ENCODE measurements at places on chromosomes 1 and 21.

DNA sequence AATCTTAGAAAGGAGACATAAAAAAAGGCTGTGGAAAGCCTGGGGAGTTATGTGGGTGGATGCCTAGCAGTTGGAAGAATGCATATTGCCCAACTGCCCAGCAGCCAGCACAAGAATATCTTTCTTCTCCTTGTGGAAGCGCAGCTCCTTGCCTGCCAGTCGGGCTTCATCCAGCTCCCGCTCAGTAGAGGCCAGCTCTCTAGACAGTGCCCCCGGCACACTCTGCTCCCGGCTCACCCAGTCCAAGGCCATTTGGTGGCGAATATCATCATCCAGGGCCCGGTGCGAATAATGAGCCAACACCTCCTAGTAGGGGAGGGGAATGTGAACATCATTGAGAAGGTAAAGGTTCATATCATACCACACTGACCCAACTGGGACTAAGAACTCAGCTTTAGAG lies 9.0 kb upstream of the RBM8A start:
- DNase-seq: no peak

GRCh38 chr1:93824834-93825233 lies 54.2 kb downstream of the DNTTIP2 start:
- no peak for DNase-seq

- no peak for DNase-seq
These were observed 53.1 kb downstream of the VANGL2 start for GRCh38 chr1:160453443-160453842.

GRCh38 chr1:145855426-145855948 lies 3.4 kb downstream of the PIAS3 start:
- no peak for DNase-seq

DNA sequence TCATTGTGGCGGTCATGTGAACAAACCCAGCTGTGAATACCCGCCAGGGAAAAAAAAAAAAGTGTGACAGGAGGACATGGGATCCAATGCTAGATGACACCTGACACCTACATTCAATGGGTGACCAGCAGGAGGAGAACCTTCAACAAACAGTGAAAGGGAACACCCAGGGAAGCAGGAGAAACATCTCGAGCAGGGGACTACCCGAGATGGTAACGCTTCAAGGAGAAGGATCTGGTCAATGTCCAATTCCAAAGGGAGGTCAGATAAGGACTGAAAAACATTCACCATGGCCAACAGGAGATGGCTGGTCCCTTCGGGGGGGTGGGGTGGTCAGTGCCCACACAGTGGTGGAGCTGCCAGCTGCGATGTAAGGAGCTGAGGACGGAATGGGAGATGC lies 46.3 kb downstream of the PTPN14 start:
- DNase-seq: peak; percentile 52

GRCh38 chr1:83086346-83086745 lies 912.6 kb downstream of the TTLL7 start:
- DNase-seq: no peak

DNA sequence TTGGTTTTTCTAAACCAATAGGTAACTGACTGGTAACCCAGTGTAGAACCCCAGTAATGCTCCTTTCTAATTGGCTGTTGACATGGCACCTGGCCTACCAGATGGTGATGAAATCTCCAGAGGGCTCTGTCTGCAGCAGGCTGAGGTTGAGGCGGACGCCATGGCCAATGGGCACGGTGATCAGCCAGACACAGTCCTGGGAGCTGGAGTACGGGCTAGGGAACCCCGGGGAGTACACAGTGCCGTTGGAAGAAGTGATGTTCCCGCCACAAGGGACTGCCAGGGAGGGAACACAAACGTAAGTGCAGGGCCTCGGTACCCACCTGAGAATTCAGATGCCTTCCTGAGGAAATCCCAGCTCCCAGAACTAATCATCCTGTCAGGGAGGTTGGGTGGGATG lies 129.8 kb downstream of the ZSCAN20 start:
- DNase-seq: no peak

- DNase-seq: no peak
These were observed 111.2 kb upstream of the JUN start for GRCh38 chr1:58895082-58895481.

- DNase-seq: no peak
These were observed 18.4 kb upstream of the CD101 start for GRCh38 chr1:116983112-116983511.

- no peak for DNase-seq
These were observed 49.2 kb upstream of the TEKT2 start for GRCh38 chr1:36034692-36035091.

DNA sequence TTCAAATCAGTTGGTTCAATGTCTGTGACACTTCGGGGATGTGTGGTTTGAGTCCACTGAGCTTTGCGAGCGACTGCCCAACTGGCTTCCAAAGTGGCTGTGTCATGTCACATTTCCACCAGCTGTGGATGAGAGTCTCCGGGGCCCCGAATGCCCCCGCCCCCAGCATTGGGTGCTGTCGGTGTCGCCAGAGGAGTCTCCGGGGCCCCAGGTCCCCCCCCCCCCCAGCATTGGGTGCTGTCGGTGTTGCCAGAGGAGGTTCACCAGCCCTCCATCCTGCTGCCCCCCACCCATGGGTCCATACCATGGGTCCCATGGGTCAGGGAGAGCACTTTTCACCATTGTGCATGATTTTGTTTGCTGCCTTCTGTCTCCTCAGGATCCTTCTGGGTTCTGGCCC lies 9.0 kb upstream of the SMYD3 start:
- DNase-seq: no peak

GRCh38 chr1:178725466-178726086 lies 532 bp downstream of the RALGPS2 start:
- DNase-seq: peak; percentile 48

GRCh38 chr1:27724961-27725373 lies 794 bp upstream of the FAM76A start:
- no peak for DNase-seq

DNA sequence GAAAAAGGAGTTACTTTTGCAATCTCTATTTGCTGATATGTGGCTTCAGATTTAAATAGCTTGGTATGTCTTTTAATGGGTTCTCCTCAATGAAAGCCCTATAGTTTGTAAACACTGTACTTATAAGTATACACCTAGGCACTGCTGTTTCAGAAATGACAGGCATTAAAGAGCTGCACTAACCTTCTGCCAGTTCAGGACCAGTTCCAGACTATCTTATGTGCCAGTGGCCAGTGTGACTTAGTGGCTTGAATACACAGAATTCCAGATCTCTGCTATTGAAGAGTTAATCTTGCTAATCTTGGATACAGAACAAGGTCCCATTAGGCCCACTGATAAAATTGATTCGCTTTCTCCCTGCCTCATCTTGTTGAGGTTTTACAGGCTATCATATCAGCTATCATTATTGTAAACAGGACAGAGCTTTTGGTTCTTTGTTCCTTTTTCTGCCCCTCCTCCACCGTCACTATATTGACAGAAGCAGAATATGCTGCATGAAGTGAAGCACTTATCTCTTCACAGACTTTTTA lies 337.5 kb downstream of the LRRIQ3 start:
- no peak for DNase-seq

DNA sequence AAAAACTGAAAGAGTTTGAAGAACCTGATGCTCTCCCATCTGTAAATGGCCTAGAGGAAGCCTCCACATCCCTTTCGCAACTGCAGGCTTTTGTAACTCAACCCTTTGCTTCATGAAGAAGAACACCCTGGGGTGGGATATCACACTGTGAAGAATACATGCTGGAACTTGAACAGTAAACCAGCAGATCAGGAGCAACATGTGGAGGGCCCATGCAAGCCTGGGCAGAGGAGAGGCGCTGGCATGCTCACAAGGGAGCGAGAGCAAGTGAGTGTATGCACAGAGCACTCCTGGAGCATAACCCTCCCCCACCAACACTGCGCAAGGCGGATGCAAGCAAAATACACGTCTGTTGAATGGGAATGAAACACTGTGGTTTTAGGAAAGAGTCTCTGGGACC lies 24.6 kb upstream of the SPAG17 start:
- DNase-seq: no peak

- peak; percentile 55 for DNase-seq
These were observed 63.2 kb downstream of the CD247 start for GRCh38 chr1:167454894-167455785.

- DNase-seq: peak; percentile 84
These were observed 1.8 kb downstream of the AGPAT3 start for GRCh38 chr21:43866659-43867331.

- peak; percentile 64 for DNase-seq
These were observed 23.5 kb downstream of the GLIS1 start for GRCh38 chr1:53715478-53715877.

- DNase-seq: no peak
These were observed 60.5 kb downstream of the TESK2 start for GRCh38 chr1:45430490-45430889.

- no peak for DNase-seq
These were observed 17.5 kb upstream of the CLDN8 start for GRCh38 chr21:30233228-30234020.

DNA sequence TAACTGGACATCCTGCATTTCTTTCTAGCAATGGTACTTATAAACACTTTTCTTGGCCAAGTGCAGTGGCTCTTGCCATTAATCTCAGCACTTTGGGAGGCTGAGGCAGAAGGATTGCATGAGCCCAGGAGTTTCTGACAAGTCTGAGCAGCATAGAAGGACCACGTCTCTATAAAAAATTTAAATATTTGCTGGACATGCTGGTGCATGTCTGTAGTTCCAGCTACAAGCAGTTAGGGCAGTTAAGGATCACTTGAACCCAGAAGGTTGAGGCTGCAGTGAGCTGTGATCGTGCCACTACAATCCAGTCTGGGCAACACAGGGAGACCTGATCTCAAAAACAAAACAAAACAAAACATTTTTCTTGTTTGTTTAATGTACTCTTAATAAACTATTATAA lies 434.0 kb downstream of the PLA2G4A start:
- DNase-seq: no peak

DNA sequence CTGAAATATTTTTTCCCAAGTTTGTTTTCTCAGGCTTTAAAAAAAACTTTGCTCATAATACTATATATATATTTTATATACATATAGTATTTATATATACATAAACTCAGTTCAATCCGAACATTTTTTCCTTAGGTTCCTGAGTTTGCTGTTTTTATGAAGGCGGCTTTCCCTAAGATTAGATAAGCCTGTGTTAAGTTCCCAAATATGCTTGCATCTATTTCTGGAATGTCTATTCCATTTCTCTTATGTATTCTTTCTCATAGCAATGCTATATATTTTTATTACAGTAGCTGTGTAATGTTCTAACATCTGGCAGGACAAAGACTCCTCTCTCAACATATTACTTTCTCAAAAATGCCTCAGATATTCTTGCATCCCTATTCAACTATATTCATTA lies 45.9 kb downstream of the ADSS2 start:
- DNase-seq: no peak

GRCh38 chr1:236117710-236118109 lies 24.6 kb upstream of the GPR137B start:
- no peak for DNase-seq

GRCh38 chr21:26098772-26099397 lies 71.7 kb downstream of the APP start:
- DNase-seq: no peak

- peak; percentile 89 for DNase-seq
These were observed 987 bp upstream of the CDCP2 start for GRCh38 chr1:54153535-54154439.

GRCh38 chr1:151147665-151148064 lies 1.2 kb upstream of the SEMA6C start:
- no peak for DNase-seq

- no peak for DNase-seq
These were observed 85.5 kb upstream of the KIAA0040 start for GRCh38 chr1:175277783-175278733.

- no peak for DNase-seq
These were observed 200.6 kb downstream of the ADGRL2 start for GRCh38 chr1:82001345-82001744.

GRCh38 chr1:20440785-20441200 lies 45.2 kb downstream of the CAMK2N1 start:
- peak; percentile 76 for DNase-seq

DNA sequence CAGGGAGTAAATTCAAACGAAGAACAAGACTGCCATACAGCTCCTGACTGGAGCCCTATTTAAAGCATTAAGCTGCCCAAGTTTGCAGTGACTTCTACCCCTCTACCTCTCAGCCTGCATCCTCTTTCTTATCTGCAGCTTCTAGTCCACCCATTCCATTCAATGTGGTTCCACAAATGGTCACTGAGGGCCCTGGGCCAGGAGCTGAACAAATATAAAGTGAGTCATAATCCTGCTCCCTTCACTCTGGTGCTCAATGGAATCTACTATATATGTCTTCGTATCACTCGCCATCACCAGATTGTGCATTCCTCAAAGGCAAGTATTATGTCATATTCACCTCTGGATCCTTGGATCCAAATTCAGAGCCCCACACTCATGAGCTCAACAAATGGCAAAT lies 398.7 kb downstream of the BRINP2 start:
- DNase-seq: no peak

DNA sequence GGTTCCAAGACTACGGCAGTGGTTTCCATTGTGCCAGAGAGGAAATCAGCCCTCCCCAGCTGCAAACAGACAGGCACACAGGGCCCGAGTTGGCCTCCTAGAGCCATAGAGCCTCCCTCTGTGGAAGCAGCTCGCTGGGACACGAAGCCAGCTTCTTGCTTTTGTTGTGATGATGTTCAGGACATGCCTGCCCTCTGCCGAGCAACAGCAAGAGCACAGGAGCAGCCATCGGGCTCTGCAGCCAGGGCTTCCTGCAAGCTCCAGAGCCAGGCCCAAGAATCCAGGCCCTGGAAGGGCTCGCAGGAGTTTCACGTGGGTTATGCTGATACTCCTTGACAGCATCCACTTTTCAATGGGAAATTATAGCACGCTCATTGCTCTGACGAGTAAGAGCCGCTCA lies 18.5 kb downstream of the NPHP4 start:
- DNase-seq: no peak

GRCh38 chr21:31198575-31198974 lies 145.5 kb downstream of the TIAM1 start:
- DNase-seq: peak; percentile 12

DNA sequence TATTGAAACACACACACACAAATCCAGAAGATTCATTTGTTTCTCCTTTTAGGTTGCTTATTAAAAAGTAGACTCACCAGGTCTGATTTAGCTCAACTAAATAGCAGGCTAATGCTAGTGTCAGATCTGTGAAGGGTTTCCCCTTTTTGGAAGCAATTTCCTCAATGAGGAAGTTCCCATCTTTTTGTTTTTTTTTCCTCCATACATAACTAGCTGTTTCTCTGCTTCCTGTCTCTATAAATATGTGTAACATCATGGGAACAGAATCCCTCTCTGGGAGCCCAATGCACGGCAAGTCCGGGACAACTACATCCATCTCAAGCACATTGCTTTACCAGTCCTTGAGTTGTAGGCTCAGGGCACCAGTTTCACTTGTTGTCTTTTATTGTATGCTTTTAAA lies 1421.1 kb downstream of the PLA2G4A start:
- DNase-seq: no peak

- DNase-seq: no peak
These were observed 52.9 kb downstream of the PDE4B start for GRCh38 chr1:65845535-65846060.

- peak; percentile 42 for DNase-seq
These were observed 83.5 kb upstream of the SIM2 start for GRCh38 chr21:36615274-36615964.

DNA sequence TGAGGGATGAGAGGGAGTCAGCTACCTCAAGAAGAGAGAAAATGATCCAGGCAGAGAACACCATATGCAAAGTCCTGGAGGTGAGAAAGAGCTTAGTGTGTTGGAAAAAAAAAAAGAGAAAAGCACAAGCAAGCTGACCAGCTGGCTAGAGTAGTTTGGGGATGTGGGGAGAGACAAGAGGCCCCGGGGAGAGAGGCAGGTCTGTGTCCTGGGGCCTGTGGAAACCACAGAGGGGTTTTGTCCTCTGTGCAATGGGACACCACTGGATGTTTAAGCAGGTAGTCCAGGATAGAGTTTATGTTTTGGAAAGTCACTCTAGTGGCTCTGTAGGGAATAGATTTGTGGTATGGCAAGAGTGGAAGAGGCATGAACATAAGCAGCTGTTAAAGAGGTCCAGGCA lies 14.4 kb upstream of the CHI3L1 start:
- DNase-seq: no peak
